Central memory CD8-positive, alpha-beta T cell (primary cell): ENCODE measurements at places on chromosomes 1 and 21.

DNA sequence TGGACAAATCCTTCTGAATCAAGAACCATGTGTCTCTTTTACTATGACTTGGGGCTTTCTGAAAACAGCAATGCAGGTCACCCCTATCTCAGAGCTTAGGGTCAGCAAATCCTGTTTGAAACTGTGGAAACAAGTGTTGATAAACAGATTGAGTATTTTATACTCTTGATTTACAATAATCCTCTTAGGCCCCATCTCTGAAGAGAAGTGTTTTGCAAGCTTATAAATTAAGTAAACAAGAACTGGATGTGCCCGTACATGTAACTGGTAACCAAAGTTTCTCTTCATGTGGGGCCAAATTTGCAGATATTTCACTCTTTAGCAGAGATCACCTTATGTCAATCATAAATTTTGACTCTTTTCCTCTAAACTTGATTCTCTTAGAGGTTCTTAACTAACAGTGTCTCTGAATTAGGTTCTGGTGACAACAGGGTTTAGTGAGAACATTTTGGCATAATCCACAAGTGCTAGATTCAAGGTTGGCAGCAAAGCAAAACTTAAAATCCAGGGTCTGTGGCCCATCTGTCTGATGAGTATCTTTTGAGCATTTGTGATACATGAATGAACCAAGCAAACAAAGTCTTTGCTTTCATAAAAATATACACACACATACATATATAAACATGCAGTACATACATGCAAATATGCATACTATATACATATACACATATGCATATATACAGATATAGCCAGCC, 183.0 kb upstream of the HOOK1 start:
- no peak for DNase-seq

DNA sequence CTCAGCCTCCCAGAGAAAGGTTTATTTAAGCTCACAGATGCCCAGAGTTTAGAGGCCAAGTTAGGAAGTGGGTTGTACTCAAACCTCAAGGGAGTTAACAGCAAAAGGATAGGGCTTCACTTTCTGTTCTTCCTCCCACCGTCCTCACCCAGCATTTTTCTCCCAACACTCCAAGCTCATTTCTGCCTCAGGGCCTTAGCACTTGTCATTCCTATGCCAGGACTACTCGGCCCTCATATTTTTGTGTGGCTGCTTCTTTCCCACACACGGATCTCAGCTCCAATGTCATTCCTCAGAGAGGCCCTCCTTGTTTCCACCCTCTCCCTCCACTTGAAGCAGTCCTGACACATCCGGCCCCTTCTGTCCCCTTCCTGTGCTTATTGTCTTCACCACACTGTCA, 12.9 kb downstream of the FAM43B start:
- no peak for DNase-seq

DNA sequence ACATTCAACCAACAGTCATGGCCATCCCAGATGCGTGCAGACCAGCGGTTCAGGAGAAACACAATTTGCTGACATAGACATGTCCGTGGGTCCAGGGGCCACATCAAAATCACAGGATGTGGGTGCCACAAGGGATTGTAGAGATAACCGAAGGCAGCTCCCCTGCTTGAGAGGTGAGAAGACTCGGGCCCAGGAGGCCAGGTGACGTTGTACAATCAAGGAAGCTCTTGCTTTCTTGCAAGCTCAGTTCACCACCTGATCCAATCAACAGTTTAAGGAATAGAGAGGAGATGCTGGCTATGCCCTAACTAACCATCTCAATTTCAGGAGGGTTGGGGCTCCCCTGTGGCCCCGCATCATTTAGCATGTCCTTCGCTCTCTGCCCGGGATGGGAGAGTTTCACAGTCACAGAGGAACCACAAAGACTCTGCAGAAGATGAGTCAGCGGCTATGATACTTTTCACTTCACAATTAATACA, 19.5 kb downstream of the UBASH3A start:
- DNase-seq, result peak; percentile 53

DNA sequence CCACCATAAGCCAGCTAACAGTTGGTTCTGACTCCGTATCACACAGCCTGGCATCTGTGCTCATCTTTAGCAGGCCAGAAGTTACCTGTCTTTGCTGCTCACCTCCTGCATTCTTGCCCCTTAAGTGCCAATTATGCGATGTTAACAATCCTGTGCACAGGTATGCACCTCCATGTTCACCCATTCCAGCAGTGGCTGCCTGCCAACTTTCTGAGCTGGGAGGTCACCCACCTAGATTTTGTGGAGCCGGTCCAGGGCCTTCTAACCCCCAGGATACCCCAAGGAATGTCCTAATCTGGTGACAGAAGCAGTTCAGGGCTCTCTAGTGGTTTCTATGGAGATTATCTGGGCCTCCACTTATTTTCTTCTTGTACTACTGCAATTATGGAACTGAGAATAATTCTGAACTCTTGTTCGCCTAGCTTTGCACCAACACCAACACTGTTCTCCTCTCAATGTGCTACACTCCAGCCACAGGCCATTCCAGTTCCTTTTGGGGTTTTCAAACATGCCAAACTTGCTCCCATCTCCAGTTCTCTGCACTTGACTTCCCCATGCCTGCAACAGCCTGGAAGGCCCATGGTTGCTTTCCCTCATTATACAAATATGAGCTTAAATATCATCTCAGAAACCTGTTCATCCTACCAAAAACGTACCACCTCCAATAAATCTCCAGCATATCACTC, 9.0 kb downstream of the BCAR3 start:
- DNase-seq, result no peak

DNA sequence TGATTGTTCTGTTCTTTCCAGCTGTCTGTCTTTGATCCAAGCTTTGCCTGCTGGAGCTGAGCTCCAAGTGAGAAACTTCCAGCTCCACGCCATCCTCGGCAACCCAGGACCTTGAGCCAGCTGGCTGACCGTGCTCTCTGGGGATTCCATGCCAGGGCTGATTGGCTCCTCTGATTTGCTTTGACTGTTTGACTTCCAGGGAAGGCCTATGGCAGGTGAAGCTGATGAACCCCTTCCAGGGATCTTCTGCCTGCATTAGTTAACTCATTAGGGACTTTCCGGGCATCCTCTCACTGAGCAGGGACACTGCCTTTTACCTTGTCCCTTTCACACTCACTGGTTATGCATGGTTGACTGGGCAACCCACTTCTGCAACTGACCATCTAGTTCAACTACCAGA, 406.1 kb downstream of the RPS6KC1 start:
- DNase-seq, result no peak

- DNase-seq, result no peak
Observed at GRCh38 chr1:225612287-225612686, 40.6 kb downstream of the ENAH start.

GRCh38 chr1:172818841-172819527, 160.1 kb downstream of the FASLG start:
- DNase-seq, result peak; percentile 28

DNA sequence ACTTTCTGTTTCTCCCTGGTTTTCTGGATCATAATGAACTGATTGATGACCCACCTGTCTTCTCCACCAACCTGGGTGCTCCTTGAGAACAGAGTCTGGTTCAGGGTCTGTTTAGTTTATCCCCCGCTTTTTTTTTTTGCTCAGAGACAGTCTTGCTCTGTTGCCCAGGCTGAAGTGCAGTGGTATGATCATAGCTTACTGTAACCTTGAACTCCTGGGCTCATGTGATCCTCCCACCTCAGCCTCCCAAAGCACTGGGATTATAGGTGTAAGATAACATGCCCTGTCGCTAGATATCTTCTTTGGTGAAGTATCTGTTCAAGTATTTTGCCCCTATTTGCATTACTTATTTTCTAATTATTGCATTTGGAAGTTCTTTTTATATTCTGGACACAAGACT, 30.2 kb upstream of the CITED4 start:
- DNase-seq, result no peak

DNA sequence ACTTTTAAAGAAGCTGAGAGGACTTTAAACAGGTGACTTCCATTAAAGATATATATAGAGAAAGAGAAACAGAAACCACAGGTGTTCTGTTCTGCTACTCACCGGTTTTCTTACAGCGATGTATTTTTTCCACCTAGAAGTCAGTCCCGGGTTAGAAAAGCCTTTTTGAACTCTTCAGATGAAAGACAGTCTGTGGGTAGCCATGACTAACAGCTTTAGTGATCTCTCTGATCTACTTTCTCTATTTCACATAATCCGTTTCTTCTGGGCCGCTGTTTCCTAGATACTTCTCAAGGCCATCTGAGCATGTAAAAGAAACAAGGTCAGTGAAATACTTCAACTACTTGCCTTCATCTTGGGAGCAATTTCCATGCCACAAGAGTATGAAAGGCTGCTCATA, 25.1 kb downstream of the WDR64 start:
- DNase-seq, result no peak

DNA sequence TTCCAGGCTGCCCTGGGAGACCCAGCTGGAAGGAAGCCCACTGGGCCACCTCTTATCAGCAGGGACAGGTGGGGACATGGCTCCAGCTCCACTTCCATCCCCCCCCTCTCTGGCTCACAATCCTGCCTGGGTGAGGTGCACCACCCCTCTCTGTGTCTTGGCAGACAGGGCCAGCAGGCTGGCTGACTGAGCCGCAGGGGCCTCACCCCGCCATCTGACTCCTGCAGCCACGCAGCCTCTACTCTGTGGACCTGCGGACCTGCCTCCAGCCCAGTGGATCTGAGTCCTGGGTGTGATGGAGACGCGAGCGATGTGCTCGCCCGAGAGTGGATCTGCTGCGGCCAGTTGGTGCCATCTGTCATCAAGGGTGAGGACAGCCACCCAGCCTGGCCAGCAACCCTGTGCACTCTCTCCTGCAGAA, 30.1 kb downstream of the RCC2 start:
- no peak for DNase-seq

- no peak for DNase-seq
Observed at GRCh38 chr1:223183268-223183862, 40.3 kb upstream of the TLR5 start.

DNA sequence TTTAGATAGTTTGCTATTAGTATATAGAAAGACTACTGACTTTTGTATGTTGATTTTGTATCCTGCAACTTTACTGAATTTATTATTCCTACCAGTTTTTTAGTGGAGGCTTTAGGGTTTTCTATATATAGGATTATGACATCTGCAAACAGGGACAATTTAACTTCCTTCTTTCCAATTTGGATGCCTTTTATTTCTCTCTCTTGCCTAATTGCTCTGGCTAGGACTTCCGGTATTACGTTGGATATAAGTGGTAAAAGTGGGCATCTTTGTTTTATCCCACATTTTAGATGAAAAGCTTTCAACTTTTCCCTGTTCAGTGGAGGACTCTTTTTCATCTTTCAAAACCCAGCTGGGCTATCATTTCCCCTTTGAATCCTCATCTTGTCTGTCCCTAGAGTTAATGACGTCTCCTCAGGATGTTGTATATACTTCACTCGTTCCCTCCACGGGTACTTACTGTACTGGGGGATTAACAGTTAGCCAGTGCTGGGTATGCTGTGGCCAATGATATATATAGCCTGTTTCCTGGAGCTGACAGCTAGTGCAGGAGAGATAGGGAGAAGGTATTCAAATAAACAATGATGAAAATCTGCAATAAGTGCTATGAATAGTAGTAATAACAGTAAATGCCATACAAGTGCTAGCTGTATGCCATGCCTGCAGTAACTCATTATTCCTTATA, 9.8 kb downstream of the ACOT11 start:
- DNase-seq, result no peak

GRCh38 chr1:113255038-113255719, 135.1 kb upstream of the MAGI3 start:
- DNase-seq, result no peak

DNA sequence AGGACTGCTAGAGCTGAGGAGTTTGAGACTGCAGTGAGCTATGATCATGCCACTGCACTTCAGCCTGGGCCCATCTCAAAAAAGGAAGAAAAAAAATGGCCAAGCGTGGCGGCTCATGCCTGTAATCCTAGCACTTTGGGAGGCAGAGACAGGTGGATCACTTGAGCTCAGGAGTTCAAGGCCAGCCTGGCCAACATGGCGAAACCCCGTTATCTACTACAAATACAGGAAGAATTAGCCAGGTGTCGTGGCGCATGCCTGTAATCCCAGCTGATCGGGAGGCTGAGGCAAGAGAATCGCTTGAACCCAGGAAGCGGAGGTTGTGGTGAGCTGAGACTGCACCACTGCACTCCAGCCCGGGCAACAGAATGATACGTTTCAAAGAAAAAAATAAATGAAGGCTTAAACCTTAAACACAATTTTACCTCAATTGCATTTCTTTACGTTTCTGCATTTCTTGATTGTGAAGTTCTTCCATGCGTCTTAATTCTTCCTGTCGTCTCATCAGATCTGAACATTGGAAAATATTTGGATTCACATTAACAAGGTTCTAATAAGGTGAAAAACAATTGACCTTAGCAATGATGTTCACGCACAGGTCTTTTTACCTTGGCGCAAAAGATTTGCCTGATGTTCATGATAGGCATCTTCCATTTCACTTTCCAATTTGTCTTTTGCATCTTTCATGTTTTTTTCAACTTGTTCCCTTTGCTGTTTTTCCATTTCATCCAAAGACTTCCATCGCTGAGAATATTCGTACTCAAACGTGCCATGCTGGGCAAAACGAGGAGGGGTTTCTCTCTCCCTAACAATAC, 4.2 kb downstream of the SFPQ start:
- no peak for DNase-seq

GRCh38 chr1:203089651-203090045, 3.8 kb upstream of the MYOG start:
- no peak for DNase-seq

DNA sequence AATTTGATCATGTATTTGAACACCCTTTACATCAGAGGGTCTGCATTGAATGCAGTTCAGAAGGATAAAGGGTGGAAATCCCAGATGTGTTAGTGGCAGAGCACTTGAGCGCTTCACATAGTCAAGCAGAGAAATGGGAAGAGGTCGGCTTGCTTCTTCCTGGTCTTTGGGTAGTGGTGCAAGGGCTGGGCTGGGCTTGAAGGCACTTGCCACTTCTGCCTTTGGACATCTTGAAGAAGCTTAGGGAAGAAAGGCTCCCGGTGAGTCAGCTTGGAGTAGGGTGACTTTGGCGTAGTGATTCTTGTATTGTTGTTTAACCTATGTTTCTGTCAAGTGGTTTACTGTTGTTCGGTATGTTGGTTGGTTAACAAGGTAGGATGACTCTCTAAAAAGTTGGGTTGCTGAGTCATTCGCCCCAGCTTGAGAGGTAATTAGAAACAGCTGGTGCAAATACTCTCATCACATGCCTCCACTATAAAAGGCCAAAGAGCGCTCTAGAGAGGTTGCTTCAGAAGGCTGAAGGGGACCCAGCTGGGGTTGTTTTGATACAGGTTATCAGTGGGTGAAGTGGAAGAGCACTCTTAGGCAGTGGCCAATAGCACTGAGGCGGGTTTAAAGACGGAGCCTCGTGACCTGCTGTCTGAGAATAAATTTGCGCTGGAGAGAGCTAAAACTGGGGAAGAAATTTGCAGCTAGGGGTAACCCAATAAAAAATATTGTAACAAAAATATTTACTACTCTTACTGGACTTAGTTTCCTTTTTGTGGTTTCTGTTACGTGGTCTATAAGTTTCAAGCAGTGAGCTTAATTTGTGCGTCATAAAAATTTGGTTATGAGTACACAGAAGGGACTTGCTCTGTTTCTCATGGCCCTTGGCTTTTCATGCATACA, 1.4 kb downstream of the BACH1 start:
- peak; percentile 25 for DNase-seq

- no peak for DNase-seq
Observed at GRCh38 chr1:153447498-153448170, 12.8 kb downstream of the S100A7 start.

- no peak for DNase-seq
Observed at GRCh38 chr1:74504933-74505512, 7.4 kb downstream of the LRRC53 start.

GRCh38 chr1:5955479-5955977, 36.7 kb downstream of the NPHP4 start:
- DNase-seq, result no peak
